ENCODE measurements at places on chromosomes 6 and 20.

DNA sequence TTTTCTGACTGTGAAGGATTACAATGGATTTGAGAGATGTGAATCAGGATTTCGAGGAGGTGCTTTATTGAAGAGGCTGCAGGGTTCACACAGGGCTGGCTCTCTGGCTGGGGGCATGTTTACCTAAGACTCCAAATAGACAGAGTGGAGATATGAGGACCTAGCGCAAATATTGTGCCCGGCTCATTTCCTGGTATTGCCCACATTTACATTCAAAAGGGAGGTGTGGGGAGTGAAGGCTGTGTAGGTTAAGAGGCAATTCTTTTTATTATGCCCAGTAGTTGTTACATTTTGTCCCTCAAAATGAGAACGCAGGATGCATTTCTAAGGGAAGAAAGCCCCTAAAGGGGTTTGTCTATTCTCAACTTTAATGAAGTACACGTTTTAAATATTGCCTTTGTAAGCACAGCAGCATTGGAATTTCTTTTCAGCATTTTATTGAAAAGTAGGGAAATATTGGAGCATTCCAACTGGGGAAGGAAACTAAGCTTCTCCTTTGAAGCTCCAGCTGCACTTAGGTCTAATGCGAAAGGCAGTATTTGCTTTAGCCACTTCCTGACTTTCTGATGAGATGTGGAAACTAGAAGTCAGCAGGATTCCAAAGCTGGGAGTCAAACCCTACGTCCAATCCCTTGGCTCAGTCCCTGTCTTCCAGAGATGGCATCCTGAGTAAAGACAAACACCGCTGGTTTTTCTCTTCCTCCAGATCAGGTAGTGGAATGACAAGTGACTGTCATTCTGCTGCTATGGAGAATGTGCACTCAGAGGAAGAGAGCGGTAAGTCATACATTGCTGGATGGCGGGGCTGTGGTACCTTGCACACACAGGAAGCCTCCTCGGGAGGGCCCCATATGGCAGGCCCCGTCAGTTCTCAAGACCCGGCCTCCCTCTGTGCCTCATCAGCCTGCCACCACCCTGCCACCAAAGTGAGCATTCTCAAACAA is 70.7 kb downstream of the MYB start:
- no peak for DNase-seq

DNA sequence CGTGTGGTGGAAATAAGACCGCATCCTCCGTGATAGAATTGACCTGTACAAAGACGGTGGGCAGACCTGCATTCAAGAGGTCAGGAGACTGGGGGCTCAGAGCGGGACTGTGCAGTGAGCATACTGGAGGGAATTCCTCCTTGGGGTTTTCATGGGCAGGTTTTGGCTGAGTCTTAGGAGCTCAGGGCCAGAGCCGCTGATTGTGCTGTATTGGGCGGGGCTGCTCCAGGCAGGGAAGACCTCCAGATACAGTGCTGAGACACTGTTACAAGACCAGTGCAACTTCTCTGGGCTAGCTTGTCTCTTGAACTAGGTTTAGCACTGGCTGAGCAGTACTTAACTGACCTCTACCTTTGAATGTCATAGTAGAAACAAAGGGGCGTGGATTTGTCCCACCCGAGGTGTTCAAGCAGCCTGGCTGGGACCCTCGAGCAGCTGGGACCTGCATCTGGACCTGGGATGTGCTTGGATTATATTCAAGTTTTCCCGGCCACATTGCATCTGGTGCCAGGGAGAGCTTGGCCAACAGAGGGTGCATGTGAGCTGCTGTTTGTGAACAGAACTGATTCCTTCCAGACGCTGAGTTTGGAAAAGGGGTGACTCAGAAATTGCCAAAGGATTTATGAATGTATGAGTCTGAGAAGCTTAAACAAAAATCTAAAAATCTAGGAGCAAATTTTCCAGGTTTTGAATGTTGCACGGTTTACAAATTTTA is 33.4 kb upstream of the SLC22A1 start:
- no peak for DNase-seq

GRCh38 chr6:170245475-170245992 is 45.3 kb downstream of the DLL1 start:
- DNase-seq = no peak

GRCh38 chr20:48080583-48080982 is 295.3 kb upstream of the SULF2 start:
- DNase-seq = no peak

DNA sequence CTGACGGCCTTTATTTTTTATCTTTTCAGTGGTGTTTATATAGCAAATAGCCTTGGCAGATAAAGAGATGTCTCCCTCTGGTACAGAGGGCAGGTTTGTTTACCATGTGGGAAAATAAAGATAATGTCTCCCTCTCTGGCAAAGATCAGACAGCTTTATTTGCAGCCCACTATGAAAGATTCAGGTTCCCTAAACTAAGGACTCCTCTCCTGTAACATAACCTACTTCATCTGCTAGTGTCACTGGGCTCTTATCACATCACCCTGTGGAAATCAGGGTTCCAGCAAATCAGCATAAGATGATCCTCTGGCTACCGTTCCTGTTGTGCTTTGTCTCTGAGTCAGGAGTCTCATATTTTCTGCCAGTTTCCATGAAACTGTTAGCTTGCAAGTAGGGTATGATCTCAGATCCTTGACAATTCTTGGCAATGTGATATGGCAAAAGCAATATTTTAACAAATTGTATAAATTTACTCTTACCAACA is 3.1 kb downstream of the FBXL4 start:
- no peak for DNase-seq

- no peak for DNase-seq
These were observed 31.7 kb upstream of the MYB start for GRCh38 chr6:135149376-135149775.

DNA sequence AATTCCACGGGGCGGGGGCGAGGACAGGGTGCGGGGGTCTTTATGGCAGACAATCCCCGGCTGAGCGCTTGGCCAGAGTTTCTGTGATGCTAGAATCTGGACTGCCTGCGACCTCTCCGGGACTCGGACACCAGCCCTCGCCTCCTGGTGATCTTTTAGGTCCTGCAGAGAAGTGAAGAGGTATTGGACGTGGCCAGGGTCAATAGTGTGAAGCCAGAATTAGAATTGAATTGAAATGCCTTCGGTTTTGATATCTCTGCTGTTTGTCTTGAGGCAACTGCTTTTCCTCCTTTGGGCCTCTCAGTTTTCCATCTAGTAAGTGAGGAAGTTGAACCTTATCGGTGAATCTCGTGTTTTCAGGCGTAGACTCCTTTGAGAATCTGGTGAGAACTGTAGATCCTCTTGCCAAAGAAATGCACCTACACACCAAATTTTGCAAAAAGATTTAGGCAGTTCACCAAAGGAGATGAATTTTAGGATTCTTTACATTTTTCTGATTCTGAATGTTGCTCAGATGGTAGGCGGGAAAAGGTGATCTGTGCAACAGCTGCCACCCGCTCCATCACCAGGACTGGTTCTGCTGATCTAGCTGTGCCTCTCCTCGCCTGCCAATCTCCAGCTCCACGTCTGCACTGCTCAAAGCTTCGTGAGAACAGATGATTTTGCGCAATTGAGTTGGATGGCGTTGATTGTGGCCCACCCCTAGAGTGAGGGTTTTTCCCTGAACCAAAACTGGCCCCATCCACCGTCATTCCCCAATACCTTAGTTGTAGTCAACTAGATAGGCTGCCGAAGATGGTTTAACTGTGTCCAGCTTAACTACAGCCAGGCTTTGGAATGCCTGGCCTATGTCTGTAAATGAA is 837 bp upstream of the OSER1 start:
- DNase-seq = no peak

- DNase-seq = no peak
These were observed 223.7 kb downstream of the GMDS start for GRCh38 chr6:2021713-2022125.

- DNase-seq = no peak
These were observed 36.6 kb downstream of the ERGIC3 start for GRCh38 chr20:35578469-35578868.

GRCh38 chr6:61606500-61606899 is 679.5 kb downstream of the KHDRBS2 start:
- DNase-seq = no peak

DNA sequence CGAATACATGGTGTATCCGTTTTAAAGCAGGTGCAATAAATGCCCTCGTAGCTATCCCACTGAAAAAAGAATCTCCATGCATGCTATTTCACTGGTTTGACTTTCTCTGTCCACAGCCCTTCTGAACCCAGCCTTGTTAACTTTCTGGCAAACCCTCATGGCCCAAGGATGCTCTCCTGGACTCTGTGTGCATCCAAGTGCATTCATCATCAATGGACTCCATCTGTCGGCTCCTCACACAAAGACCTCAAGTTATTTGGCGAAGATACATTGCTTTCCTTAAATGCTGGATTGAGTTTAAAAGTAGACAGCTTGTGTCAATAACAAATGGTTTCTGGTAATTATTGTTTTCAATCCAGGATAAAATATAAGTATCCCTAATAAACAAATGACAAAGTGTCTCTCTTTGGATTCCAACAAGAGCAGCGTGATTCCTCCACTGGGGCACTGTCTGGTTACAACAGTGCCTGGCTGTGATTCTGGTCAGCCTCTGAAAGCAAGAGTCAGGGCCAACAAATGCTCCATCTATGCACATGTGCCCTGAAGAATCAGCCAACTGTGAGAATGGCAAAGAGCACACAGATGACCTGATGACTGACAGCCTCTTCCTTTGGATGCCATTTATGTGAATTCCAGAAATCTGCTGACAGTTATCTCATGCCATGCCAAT is 55.7 kb downstream of the FYN start:
- no peak for DNase-seq

DNA sequence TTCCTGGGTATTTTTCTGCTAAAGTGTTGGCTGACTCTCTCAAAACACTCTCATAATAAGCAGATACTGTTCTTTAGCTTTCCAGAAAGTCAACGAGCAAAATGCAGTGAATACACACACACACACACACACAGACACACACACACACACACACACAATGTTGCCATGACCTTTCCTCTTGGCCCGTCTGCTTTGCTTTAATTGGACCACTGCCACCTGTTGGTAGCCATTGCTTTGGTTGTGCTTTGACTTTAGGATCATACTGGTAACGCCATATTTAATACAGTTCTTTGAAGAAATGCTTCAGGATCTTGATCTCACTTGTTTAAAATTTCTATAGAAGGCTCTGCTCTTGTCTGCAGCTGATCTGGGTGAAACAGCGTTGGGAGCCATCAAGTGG is 4.4 kb downstream of the FIG4 start:
- DNase-seq = no peak

- DNase-seq = no peak
These were observed 5.9 kb upstream of the VSTM2L start for GRCh38 chr20:37896932-37897548.

DNA sequence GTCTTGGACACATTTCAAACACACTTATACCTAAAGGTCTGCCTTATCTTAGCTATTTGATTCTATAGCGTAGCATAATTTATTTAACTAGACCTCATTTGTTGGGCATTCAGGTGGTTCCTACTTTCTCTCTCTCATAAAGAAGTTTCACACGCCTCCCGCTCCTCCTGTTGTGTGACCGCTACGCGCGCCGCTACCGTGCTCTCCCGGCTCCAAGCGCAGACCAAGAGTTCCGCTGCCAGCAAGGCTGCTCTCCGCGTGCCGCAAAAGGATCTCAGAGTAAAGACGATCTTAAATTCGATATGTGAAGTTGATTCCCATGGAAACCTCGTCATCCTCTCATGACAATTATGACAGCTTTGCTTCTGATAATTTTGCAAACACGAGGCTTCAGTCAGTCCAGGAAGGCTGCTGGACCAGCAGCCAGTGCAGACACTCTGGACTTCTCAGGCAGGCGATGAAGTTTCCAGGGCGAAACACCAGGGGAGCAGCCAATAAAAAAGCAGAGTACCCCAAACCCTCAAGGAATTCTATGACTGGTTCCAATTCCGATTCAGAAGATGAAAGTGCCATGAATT is 20.4 kb downstream of the PRSS16 start:
- DNase-seq = no peak

DNA sequence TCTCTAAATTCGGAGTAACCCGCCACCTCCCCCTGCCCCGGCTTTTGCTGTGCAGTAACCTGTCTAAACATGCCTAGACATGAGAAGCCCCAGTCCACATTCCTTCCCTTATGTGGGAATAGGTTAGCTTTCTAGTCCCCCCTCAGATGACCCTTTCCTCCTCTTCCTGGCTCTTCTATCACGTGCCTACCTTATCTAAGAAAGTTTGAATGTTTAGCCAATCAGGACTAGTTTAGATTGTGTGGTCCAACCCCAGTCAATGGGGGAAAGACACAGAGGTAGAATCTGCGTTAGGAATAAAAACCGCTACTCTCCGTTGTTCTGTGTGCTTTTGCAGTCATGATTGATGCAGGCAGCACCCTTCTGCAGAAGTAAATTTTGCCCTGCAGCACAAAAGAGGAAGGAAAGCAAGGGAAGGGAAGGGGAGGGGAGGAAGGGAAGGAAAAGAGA is 69.0 kb upstream of the CD93 start:
- DNase-seq = no peak

DNA sequence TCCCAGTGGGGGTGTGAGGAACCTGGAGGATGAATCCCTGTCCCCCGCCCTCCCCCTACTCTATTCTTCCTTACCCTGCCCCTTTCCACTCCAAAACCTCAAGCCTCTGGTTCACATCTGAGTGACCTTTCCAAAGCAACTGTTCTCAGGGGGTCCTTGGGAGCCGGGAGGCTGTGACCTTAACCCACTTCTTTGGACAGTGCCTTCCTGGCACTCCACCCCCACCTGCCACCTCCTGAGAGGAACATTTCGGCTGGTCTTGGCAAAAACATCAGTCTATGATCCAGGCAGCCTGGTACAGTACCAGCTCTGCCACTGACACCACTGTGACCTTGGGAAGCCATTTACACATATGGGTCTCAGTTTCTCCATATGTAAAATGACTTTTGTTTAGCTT is 121.7 kb downstream of the MRPL14 start:
- DNase-seq = no peak

GRCh38 chr6:127950566-127951145 is 49.8 kb upstream of the THEMIS start:
- DNase-seq = no peak

DNA sequence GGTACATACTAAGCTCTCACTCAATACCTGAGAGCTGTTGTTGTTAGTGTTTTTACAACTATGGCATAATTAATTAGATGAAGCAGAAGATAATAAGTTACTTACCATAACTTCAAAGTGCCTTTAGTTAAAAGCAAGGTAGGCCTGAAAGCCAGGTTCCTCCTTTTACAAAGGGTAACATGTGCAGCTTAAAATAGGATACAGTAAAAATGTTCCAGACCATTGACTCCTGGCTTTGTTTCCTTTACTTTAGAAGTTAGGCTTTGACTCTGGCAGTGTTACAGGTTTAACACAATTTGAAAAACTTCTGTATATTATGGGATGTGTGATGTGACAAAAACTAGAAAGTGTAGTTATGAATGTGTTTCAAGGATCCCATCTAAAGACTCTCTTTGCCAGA is 522.5 kb downstream of the EPM2A start:
- no peak for DNase-seq

GRCh38 chr6:96235927-96236326 is 220.2 kb downstream of the FUT9 start:
- no peak for DNase-seq

GRCh38 chr20:17568972-17569521 is 828 bp upstream of the DSTN start:
- no peak for DNase-seq

GRCh38 chr20:48457193-48458002 is 370.4 kb downstream of the PREX1 start:
- DNase-seq = no peak

GRCh38 chr6:35907750-35908149 is 13.1 kb downstream of the SRPK1 start:
- no peak for DNase-seq
